ENCODE measurements at places on chromosomes 3 and 15. TPM values are rescaled to one million over a fixed set of nuclear protein-coding genes. Genes with fewer than 3 reads are reported as not detected.

DNA sequence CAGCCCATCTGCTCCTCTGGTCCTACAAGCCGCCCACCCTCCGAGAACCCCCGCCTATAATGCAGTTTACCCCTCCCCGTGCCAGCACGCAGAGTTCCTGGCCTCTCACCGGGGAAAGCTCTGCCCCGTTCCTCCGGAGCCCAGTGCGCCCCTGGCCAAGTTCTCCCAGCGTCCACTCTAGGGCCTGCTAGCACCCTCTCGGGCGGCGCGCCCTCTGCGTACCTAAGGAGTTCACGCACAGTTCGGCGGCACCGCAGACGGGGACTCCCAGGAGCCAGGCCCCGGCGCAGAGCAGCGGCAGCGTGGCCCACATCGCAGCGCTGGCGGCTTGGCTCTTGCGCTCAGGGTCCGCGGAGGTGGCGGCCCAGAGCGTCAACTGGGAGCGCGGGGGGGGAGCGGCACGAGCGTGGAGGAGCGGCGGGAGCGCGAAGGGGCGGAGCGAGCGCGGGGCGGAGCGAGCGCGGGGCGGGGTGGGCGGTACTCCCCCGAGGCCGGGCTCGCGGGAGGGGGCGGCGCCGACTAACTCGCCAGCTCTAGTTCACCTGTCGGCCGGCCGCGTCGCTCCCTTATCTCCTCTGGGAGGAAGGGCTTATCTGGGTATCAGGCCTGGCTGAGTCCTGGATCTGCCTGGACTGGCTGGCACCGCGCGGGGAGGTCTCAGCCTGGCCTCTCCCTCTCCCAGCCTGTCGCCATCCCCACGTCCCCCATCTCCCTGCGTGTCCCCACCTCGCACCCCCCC lies at the start of gene CTSH:
CTSH (minus strand) TSS at position 378 of the 739 bp plus-strand sequence; CDS start at position 313, 65 bp downstream.
- H3K4me1 ChIP-seq: peaks cover 3% of the 10 kb centered on the region
- H3K27me3 ChIP-seq: peaks cover 26% of the 10 kb centered on the region

GRCh38 chr3:130677343-130677742 lies 69.3 kb downstream of the PIK3R4 start:
- H3K27ac ChIP-seq: no peak overlapping the region
- no peak overlapping the region for H3K4me3 ChIP-seq
- H3K27me3 ChIP-seq: no peaks in the 10 kb centered on the region
- no peaks in the 10 kb centered on the region for H3K4me1 ChIP-seq

DNA sequence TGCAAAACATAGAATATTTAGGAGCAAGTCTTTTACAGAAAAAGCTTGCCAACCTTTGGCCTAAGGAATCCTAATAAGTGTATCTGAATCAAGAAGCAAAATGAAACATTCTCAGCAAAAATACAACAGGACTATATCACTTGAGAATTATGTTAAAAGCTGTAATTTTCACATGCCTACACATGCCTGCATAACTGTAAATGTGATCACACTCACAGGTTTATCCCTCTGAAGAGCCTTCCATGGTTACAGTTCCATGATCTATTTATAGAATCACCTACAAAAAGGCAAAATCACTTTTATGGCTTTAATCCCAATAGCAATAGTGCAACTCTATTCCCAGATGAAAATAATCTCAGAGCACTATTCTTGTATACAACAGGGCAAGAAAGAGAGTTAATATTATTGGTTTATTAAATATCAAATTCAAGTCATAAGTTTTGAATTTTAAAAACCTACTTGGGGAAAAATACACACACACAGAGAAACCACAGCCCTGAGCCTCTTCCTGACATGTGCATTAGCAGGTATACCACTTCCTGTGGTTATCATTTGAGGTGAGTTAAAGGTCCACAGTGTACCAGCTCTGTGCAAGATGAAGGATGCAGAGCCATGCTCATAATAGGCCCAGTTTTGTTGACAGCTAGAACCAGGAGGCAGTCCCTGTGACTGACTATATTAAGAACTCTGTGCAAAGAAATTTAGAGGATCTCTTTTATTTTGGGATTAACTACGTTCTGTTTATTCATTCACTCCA lies 252.5 kb upstream of the TGFBR2 start:
- no peak overlapping the region for H3K27ac ChIP-seq
- H3K36me3 ChIP-seq: peaks cover 5% of the 10 kb centered on the region
- H3K27me3 ChIP-seq: peaks cover 13% of the 10 kb centered on the region

- DNase-seq: no peak
- no peaks in the 10 kb centered on the region for H3K36me3 ChIP-seq
- peaks cover 2% of the 10 kb centered on the region for H3K4me1 ChIP-seq
- no peak overlapping the region for H3K4me3 ChIP-seq
- H3K27me3 ChIP-seq: peaks cover 6% of the 10 kb centered on the region
- H3K27ac ChIP-seq: no peak overlapping the region
These were observed 175.0 kb downstream of the KLF13 start for GRCh38 chr15:31501536-31502157.

GRCh38 chr3:4462369-4463040 lies 4.6 kb downstream of the SUMF1 start:
- H3K36me3 ChIP-seq: no peaks in the 10 kb centered on the region
- no peak for DNase-seq
- no peaks in the 10 kb centered on the region for H3K27me3 ChIP-seq

The CCDC54 gene
- total RNA-seq: not detected

The TMEM207 gene
- not detected for total RNA-seq

The SLC25A20 gene
- total RNA-seq: 16.2 TPM
